ENCODE measurements at places on chromosomes 11 and 22. TPM values are rescaled to one million over a fixed set of nuclear protein-coding genes. Genes with fewer than 3 reads are reported as not detected.

Gene POLR3H
- total RNA-seq = 24.4 TPM

- DNase-seq = peak; percentile 76
Observed at GRCh38 chr11:113781682-113782081, 2.1 kb downstream of the CLDN25 start.

- no peak for DNase-seq
Observed at GRCh38 chr22:22037229-22037628, 54.6 kb upstream of the TOP3B start.

Gene CHRDL2
- not detected for total RNA-seq

DNA sequence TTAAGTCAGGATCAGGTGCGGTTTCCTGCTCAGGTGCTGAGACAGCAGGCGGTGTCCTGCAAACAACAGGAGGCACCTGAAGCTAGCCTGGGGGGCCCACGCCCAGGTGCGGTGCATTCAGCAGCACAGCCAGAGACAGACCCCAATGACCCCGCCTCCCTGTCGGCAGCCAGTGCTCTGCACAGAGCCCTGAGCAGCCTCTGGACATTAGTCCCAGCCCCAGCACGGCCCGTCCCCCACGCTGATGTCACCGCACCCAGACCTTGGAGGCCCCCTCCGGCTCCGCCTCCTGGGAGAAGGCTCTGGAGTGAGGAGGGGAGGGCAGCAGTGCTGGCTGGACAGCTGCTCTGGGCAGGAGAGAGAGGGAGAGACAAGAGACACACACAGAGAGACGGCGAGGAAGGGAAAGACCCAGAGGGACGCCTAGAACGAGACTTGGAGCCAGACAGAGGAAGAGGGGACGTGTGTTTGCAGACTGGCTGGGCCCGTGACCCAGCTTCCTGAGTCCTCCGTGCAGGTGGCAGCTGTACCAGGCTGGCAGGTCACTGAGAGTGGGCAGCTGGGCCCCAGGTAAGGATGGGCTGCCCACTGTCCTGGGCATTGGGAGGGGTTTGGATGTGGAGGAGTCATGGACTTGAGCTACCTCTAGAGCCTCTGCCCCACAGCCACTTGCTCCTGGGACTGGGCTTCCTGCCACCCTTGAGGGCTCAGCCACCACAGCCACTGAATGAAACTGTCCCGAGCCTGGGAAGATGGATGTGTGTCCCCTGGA, at the start of gene MYO7A:
Gene MYO7A, plus strand, starts transcription at position 327 of the 772 bp plus-strand sequence. CDS start 2,389 bp downstream, outside the sequence.
- DNase-seq = no peak

Gene OR8I2
- total RNA-seq = not detected

Gene GLYAT
- not detected for total RNA-seq

GRCh38 chr11:91295591-91295990, 929.0 kb upstream of the FAT3 start:
- no peak for DNase-seq

Gene PKP3
- total RNA-seq = 0.73 TPM

Gene APOC3
- total RNA-seq = not detected

DNA sequence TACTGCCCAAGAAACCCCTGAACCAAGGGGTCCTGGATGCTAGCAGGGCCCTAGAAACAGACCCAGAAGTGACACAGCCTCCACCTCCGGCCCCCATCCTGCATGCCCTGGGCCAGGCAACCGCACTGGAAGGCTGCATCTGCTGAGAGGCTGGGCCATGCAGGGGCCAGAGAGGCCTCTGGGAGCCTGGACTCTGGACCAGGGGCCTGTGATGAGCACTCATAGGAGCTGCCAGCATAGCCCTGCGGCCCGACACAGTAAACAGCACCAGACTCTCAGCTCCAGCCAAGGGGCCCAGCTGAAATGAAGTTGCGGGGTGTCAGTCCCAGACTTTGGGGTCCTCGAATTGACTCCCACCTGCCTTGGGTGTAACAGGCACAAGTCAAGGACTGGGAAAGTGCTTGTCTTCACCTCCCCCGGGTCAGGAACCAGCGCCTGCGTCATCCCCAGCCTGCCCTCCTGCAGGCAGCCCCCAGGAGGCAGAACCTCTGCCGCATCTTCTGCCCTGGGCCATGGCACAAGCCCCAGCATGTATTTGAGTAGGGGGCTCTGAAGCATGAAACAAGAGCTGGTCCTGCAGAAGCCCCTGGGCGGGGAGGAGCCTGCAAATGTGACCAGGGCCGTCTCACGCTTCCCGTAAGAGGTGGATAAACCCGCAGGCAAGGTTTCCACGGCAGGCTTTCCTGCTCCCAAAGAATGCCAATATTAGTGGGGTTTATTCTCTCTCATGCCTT, 25.2 kb upstream of the CCND1 start:
- DNase-seq = no peak

- no peak for DNase-seq
Observed at GRCh38 chr11:77800449-77800848, 20.1 kb downstream of the RSF1 start.

DNA sequence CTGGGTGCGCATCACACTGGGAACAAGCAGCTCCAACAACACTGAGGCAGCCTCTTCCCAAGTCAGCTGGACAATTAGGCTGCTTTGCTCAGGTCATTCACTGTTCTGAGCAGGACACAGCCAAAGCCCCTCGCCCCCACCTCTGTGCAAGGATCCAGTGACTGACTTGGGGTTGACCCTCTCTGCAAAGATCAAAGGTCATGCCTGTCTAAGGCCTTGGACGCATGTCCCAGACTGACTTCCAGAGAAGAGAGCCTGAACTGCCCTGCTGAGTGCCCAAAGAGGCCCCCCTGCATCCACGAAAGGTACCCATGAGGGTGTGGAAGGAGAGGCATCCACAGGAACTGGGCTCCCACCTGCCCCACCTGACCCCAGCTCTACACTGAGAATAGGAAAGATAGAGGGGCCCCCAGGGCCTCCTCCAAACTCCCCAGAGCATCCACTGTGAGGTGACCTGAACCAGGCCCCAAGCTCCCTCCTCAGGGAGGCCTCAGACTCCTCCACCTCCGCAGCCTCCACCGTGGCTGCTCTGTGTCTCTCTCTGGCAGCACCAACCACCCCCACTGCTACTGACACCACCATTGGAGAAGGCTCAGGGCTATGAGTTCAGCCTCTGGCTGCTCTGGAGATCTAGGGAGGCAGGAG, 53.5 kb downstream of the IGLL5 start:
- no peak for DNase-seq

DNA sequence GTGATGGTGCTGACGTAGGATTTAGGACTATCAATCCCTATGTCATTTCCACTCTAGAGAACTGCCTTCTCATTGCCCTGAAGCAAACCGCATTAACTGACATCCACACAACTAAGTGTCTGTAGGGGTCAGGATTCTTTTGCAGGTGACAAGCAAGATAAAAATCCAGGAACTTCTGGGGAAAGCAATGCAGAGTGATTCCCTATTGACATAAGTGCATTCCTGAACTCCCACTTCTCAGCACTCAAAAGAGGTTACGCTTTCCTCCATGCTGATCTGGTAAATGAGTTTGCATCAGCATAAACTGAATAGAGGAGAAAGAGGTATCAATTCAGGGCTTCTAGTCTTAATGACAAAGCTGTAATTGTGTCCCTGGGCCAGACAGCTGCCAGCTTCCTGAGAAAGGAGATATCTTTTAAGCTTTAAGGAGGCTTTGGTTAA, 224.6 kb upstream of the ISX start:
- no peak for DNase-seq

Gene GLYATL1
- total RNA-seq = 1.8 TPM

GRCh38 chr11:81839016-81839415, 894.6 kb downstream of the FAM181B start:
- no peak for DNase-seq

- DNase-seq = no peak
Observed at GRCh38 chr11:74050465-74050864, 41.6 kb upstream of the UCP3 start.

Gene OR52E2
- total RNA-seq = not detected
